ENCODE measurements at places on chromosomes 12 and 14.

DNA sequence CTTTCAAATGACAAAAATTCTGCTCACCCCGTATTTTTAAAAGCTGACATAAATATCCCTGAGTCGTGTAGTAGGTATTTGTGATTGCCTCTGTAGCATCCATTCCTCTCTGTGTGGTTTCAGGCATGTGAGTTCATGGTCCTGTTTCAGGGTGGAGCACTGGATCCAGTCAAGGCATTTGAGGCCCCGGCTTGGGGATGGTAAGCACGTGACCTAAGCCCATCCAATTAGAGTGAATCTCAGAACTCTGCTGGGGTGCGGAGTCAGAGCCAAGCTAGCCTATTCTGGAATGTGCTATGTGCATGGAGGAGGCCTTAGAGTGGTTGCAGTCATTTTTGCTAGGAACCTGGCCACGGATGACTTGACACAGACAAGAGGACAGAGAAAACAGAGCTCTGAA lies 4.3 kb upstream of the CSRP2 start:
- no peak for DNase-seq

GRCh38 chr14:52046376-52046917 lies 22.4 kb downstream of the NID2 start:
- no peak for DNase-seq

DNA sequence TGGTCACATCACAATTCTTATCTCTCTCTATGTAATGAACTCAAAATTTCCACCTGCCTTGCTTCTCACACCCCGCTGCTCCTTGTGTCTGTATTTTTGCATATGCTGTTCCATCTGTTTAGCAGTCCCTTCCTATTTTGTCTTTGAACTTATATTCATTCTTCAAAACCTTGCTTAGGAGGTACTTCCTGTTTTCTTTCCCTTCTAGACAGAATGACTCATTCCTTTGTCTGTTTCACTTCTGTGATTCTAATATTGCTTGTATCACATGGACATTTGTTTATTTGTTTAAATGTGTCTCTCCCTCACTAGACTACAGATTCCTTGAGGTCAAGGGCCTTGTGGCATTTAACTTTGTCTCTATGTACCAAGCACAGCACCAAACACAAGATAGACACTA lies 424.2 kb downstream of the ETNK1 start:
- DNase-seq: peak; percentile 3

- DNase-seq: no peak
These were observed 412.7 kb downstream of the TMTC2 start for GRCh38 chr12:83099436-83099835.

- DNase-seq: no peak
These were observed 7.8 kb upstream of the OTUB2 start for GRCh38 chr14:94018308-94018707.

Data from GM20000 (cell line).